ENCODE measurements at places on chromosomes 16 and 17.

- no peak for DNase-seq
These were observed 33.7 kb downstream of the IST1 start for GRCh38 chr16:71929048-71929447.

DNA sequence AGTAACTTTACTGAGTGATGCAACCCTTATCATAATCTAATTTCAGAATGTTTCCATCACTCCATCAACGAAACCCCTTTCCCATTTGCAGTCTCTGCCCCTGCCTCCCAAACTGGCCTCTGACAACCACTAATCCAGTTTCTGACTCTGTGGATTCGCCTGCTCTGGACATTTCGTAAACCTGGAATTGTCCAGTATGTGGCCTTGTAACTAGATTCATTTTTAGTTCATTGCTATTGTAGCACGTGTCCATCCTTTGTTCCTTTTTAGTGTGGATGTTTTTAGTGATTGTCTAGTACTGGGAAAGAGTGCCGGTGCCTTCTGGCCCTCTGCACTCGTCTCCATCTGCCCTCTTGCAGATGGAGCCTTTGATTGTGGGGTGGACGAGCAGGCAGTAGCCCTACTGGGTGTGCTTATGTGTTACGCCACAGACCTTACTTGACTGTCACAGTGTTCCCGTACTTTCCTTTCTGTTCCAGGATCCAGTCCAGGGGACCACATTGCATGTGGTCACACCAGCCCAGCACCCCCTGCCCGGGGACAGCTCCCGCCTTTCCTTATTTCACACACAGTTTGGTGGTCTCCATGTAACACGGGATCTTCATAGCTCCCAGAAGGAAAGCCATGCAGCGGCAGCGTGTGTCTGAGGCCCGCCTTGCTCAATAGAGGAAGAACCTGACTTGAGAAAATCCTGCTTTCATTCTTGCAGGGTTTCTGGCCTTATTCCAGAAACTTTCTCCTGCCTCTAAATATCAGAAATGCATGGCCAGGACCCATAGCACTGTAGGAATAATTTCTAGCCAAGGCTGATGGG lies 8.8 kb downstream of the KIAA0513 start:
- no peak for DNase-seq

GRCh38 chr16:96935-97381 lies 18.9 kb downstream of the MPG start:
- DNase-seq, result peak; percentile 91

DNA sequence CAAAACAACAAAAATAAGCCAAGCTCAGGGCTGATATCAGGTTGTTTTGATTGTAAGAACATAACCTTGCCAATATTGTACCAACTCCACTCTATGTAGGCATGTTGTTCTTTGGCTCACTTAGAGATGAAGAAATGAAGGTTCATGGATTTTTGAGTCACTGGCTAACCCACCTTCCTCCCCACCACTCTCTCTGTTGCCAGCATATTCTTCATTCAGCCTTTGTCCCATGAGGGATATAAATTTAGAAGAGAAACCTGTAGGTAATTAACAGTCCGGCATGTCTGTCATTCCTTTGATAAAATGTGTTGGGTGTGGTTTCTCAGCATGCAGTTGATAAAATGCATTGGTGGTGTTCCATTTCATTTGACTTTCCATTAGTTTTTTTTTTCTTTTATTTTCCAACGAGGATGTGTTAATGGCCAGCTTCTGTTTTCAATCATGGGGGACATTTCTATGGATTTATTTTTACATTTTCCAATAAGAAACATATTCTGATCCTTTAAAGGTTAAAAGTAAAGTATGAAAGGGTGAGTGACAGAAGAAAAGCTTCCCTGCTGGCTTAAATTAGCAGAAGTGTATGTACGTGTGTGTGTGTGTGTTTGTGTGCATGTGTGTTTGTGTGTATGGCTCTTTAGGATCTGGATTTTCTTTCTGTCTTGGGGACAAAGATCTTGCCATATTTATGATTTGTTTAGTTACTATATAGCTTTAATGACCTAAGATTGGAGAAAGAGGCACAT lies 166.2 kb upstream of the KCNJ16 start:
- DNase-seq, result no peak

All from CD4-positive, alpha-beta T cell treated with Interleukin-10 for 1 hour (primary cell).